ENCODE measurements at places on chromosomes 1 and 21. TPM values are rescaled to one million over a fixed set of nuclear protein-coding genes. Genes with fewer than 3 reads are reported as not detected.

The OLIG2 gene
- not detected for total RNA-seq

The HEYL gene
- 1.7 TPM for total RNA-seq

The C1orf53 gene
- 7.1 TPM for total RNA-seq

The OR10J1 gene
- not detected for total RNA-seq

The KCNJ9 gene
- total RNA-seq = not detected

Data from right lobe of liver (tissue), 6 donors.